ENCODE measurements at places on chromosomes 5 and 9.

- no peak for DNase-seq
Measured at GRCh38 chr5:168592014-168592368, 12.8 kb upstream of the PANK3 start.

GRCh38 chr5:160197341-160198144 is 31.8 kb upstream of the FABP6 start:
- no peak for DNase-seq

DNA sequence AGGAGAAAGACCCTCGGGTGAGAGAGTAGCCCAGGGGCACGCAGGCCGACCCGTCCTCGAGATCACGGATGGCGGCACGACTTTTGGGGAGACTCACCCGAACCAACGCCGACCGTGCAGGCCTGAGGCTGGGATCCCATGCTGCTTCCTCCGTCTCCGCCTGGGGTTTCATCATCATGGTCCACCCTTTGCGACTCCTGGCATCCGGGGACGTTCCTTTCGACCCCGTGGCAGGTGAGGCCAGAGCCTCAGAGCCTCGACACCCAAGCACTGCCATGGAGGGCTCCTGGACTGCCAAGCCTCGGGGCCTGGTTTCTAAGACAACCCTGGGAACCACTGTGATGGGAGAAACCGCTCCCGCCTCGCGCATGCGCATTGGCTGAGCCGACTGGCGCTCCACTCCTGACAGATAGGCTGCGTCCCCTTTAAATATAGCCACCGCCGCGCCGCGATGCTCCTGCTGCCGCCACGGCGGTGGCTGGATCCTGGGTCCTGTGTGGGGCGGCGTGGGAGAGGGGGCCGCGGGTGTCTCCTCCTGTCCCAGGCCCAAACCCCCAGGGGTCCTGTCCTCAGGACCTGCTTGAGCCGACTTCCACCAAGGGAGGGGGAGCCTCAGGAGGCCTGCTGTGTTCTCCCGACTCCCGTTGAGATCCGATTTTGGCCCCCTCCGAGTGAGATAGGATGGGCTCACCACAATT is 481.6 kb downstream of the SPATA31A7 start:
- DNase-seq, result no peak

GRCh38 chr5:128422612-128423011 is 115.4 kb downstream of the FBN2 start:
- DNase-seq, result no peak

DNA sequence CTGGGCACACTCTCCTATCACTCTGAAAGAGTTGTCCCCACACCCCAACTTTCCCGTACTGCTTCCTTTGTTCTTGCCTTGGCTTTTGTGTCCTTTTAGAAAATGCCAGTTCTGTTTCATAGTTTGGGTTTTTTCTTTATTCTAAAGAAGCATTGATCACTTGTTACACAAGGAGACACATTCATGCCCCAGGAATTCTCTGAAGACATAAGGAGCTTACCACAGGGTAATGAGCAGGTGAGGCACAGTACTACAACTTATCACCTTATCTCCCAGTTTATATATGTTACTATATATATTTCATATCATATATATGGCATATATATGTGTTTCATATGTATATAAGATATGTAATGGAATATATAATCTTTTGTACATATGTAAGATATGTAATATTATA is 6.5 kb upstream of the SSBP2 start:
- DNase-seq, result no peak

DNA sequence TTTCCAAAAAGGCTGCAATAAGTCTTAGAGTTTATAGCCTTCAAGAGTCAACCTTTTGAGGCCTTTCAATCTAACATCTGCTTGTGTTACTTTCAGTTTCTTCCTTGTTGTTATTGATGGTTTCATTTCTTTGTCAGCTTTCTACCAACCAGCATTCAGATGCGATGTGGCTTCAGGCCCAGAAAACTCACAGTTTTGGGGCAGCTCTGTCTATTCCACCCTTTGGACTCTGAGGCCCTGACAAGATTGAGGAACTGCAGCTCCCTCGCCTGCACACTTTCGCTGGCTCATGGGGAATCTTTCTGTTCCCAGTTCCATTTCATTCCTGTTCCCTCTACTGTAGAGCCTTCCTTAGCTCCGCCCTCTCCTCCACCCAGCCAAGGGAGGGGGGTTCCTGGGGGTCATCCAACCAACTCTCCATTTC is 13.3 kb upstream of the WHRN start:
- DNase-seq, result no peak

GRCh38 chr5:149452007-149452664 is 73.0 kb upstream of the IL17B start:
- no peak for DNase-seq

DNA sequence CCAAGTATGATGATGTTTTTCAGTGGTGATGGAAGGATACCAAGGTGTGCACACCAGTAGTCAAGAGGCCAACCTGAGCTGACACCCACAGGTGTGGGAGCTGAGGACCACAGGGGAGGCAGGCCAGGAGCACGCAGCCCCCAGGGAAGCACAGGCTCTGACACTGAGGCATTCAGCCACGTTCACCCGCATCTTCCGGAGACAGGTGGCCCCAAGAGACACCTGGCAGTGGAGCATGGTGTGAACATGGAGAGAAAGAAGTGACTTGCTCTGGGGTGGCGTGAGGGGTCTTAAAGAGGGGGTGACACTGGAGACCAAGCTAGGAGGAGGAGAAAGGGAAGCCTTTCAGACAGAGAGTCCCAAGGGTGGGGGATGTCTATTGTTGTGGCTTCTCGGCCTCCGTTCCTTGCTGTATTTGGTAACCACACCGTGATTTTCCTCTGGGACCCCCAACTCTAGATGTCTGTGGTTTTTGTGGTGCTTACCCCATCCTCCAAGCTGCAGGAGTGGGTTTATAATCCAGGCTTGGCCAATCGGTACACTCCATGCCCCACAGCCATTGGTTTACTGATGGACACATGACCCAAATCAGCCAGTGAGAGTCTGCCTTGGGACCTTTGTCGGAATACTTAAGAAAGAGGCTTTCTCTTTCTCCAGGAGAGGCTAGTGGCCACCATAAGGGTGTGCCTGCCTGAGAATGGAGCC is 84.6 kb downstream of the HRH2 start:
- DNase-seq, result no peak

- DNase-seq, result no peak
Measured at GRCh38 chr5:81965524-81965923, 6.3 kb upstream of the ATG10 start.

DNA sequence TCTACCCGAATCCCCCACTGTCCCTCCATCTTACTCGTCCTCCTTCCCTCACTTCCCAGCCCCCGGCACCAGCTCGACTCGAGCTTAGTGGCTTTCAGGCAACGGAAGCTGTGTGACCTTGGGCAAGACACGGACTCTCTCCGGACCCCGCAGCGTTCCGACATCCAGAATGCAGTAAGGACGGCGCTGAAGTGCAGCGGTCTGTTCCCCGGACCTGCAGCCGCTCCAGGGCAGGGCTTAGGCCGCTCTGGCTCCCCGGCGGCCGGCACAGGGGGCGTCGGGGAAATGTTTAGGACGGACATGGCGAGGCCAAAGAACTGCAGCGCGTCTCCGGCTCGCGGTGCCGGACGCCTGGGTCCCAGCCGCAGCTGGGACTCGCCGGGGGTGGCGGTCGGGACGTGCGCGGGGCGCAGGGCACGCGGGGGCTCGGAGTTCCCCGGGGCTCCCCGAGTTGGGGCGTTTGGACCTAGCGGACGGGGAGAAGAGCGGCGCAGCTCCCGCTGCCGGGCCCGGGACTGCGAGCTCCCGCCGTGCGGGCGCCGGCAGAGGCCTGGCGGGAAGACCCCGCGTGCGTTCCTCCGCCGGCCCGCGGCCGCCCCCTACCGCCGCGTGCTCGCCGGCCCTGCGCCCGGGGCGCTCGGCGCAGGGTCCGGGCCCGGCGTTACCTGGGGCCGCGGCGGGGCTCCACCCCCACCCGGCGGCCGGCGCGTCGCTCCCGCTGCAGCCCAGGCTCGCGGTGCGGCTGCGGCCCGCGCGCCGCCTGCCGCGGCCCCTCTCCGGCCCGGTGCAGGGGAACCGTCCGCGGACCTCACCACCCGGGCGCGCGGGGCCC is 5.6 kb upstream of the RNF44 start:
- peak; percentile 54 for DNase-seq

- no peak for DNase-seq
Measured at GRCh38 chr9:92661127-92661526, 8.8 kb downstream of the IPPK start.
